Fibroblast of skin of scalp (primary cell): ENCODE measurements at places on chromosomes 2 and 18.
A peak's percentile ranks its signal among the peaks of the same experiment; 100 is the strongest.

- DNase-seq: no peak
These were observed 674.3 kb upstream of the REG3G start for GRCh38 chr2:78351208-78351607.

GRCh38 chr18:43060020-43060419, 55.5 kb downstream of the RIT2 start:
- DNase-seq: no peak

GRCh38 chr2:44169155-44169898, 652 bp downstream of the PPM1B start:
- DNase-seq: peak; percentile 21

- DNase-seq: no peak
These were observed 29.3 kb downstream of the EML4 start for GRCh38 chr2:42198466-42198865.

DNA sequence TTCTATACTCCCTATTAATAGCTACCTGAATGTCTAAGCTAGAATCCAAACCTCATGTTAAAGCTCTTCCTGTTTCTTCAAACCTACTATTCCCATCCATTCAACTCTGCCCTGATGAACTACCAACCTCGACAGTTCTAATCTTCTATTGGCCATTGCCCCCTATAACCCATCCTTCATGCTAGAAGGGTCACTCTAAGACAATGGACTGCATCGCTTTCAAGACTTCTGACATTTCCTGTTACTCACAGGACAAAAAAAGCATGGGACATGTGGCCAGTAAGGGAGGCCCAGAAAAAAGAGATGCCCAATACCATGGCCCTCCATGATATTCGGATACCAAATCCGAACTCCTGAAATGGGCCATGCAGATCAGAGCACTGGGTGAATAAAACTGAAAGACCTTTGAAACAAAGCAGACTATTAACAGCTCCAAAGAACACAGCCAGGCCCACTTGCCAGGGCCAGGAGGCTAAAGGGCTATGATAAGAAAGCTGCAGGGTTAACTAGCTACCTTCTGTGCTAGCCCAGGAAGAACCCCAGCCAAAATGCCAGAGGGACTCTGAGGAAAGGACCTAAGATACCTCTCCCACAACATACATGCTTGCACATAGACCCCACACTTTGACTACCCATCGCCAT, 4.5 kb downstream of the B4GALT6 start:
- DNase-seq: no peak

GRCh38 chr18:1619507-1619906, 714.8 kb downstream of the ADCYAP1 start:
- no peak for DNase-seq

DNA sequence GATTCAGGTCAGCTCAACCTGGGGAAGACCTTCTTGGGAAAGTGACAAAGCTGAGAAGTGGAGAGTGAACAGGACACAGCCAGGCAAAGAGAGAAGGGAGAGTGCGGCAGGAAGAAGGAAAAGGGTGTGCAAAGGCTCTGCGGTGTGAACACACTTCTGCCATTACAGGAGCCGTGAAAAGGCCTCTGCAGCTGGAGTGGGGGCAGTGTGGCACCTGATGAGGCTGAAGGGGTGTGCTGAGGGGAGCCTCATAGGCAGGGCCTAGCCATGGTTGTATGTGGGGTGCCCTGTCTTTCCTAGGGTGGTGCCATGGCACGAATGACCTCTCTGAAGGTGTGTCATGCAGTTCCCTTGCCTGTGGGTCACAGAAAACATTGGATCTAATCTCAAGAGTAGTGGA, 347.6 kb downstream of the CYRIA start:
- DNase-seq: no peak

- DNase-seq: no peak
These were observed 234.8 kb downstream of the DOK6 start for GRCh38 chr18:69635482-69635881.

DNA sequence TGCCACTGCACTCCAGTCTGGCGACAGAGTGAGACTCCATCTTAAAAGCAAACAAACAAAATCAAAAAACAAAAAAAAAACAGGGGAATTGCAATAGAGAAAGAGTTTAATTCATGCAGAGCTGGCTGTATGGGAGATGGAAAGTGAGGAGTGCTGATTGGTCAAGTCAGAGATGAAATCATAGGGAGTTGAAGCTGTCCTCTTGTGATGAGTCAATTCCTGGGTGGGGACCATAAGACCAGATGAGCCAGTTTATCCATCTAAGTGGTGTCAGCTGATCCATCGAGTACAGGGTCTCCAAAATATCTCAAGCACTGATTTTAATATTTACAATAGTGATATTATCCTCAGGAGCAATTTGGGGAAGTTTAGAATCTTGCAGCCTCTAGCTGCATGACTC, 45.3 kb downstream of the FRZB start:
- DNase-seq: no peak

GRCh38 chr18:267688-268552, at the start of gene THOC1:
Gene THOC1, minus strand, starts transcription at chr18:268047. Its CDS starts 28 bp downstream, at chr18:268019.
- DNase-seq: peak; percentile 93

DNA sequence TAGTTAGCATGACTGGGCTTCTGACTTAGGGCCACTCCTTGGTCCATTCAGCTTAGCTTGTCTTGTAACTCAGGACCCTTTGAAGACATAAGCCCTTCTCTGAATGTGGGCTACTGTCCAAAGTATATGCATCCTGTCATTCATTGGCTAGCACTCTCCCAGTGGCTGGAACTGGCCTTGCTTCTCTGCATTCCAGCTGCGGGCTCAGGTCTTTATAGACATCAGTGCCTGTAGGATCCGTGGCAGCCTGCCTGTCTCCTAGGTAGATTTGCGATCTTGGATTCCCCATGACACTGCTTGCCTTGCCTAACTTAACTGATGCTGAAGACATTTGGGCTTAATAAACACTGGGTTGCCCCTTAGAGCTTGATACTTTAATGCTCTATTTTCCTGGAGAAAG, 170.1 kb downstream of the DCC start:
- no peak for DNase-seq

GRCh38 chr2:136232456-136233172, 114.7 kb upstream of the CXCR4 start:
- no peak for DNase-seq

DNA sequence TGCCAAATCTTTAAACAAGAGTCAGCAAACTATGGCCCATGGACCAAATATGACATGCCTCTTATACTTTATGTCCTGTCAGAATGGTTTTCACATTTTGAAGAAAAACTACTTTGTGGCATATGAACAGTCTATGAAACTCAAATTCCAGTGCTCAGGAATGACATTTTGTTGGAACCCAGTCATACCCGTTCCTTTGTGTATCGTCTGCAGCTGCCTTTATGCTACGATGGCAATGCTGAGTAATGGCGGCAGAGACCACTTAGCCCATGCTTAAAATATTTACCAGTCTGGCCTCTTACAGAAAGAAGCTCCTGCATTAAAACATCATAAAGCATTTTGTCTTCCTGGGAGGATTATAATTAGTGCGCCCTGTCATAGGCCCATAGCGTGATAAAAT, 140.5 kb upstream of the FHL2 start:
- DNase-seq: no peak

DNA sequence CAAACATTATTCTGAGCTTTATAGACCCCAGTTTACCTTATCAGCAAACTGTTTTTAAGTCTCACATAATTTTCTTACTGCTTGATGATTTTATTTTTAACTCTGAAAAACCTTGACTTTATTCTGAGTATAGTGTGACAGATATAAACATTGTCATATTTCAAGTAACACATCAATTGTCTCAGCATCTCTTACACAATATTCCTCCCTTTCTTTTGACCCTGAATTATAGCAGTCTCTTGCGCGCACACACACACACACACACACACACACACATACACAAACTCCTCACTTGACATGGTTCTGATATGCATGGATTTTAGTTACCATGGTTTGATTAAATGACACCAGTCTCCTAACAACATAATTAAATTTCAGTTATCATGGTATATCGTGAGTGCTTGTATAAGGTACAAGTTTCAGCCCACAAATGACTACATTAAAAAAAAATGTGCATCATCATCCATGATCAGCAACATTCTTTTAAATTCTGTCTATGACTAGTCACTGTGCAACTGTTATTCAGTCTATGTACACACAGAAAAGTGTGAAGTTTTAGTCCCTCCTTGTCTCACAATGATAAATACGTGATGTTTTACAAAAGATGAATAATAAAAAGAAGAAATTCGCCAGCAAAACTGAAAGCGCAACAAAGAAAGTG, 39.5 kb upstream of the TACR1 start:
- peak; percentile 87 for DNase-seq

GRCh38 chr2:190831941-190832340, 48.7 kb upstream of the GLS start:
- no peak for DNase-seq

- DNase-seq: no peak
These were observed 66.5 kb upstream of the SLC1A4 start for GRCh38 chr2:64922482-64923384.

DNA sequence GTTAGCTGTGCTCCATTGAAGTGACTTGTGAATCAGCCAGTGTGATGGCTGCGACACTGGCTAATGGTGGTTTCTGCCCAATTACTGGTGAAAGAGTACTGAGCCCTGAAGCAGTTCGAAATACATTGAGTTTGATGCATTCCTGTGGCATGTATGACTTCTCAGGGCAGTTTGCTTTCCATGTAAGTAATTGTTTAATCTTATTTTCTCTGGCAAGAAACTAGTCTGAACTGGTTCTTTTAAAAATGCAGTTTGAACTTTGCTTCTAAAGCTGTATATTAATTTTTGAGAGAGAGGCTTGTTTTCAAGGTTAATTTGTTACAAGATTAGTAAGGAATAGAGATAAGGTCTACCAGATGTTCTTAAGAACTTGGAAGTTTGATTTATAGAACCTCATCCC, 46.7 kb downstream of the GLS start:
- DNase-seq: peak; percentile 68

- no peak for DNase-seq
These were observed 147.9 kb upstream of the ACAA2 start for GRCh38 chr18:49961271-49961670.

GRCh38 chr2:145106293-145106692, 586.4 kb upstream of the ZEB2 start:
- no peak for DNase-seq

GRCh38 chr2:55134316-55134706, 84.1 kb upstream of the RTN4 start:
- DNase-seq: no peak

GRCh38 chr2:9149726-9150567, 56.7 kb upstream of the ASAP2 start:
- no peak for DNase-seq

DNA sequence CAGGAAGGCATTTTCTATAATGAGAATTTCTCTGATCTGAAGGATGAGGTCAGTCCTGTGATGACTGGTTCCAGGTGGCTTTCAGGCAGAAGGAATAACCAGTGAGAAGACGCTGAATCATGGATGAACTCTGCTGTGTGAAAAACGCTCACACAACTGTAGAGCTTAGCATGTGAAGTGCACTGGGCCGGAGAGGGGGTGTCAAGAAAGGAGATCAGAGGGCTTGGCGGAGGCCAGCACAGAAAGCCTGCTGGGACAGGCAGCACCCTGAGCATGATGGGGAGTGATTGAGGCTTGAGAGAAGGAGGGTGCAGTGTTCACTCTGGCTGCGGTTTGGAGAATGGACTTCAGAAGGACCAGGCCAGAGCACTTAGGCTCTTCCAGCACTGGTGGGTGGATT, 236.5 kb downstream of the TPGS2 start:
- no peak for DNase-seq

DNA sequence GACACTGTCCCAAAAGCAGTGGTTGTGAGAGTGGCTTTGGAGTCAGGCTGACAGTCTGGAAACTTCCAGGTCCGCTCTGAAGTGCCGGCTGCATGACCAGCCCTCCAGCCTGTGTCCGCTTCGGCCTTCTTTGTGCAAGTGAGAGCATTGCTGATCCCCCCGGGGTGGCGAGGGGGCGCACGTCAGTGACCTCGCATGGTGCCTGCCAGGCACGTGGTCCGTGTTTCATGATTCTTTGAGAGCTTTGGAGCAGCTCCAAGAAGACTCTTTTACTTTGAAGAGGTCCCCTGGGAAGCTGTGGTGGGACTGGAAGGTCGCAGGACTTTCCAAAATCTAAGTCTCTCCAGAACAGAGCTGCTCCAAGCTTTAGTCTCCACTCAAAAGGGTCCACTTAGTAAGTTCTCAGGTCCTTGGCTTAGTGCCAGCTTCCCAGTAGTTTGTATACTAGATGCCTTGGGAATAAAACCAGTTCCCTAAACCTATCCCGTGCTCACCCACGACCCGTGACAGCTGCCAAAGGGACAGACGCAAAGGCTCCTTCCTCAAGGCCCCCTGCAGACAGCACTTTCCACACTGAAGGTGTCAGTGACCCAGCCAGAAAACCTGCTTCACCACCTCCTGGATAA, 68.8 kb downstream of the ADI1 start:
- no peak for DNase-seq

- peak; percentile 66 for DNase-seq
These were observed 59.4 kb upstream of the RAPH1 start for GRCh38 chr2:203594541-203594940.

DNA sequence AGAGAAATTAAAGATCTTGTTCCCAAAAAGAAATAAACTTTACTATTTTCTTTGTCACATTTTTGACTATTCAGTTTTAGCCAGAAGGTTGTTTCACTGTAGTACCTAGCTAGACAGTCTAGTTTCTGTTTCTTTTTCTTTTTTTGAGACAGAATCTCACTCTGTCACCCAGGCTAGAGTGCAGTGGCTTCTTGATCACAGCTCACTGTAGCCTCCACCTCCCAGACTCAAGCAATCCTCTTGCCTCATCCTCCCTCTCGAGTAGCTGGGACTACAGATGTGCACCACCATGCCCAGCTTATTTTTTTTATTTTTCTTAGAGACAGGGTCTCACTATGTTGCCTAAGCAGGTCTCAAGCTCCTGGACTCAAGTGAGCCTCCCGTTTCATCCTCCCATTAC, 2.2 kb downstream of the RBM45 start:
- DNase-seq: no peak

DNA sequence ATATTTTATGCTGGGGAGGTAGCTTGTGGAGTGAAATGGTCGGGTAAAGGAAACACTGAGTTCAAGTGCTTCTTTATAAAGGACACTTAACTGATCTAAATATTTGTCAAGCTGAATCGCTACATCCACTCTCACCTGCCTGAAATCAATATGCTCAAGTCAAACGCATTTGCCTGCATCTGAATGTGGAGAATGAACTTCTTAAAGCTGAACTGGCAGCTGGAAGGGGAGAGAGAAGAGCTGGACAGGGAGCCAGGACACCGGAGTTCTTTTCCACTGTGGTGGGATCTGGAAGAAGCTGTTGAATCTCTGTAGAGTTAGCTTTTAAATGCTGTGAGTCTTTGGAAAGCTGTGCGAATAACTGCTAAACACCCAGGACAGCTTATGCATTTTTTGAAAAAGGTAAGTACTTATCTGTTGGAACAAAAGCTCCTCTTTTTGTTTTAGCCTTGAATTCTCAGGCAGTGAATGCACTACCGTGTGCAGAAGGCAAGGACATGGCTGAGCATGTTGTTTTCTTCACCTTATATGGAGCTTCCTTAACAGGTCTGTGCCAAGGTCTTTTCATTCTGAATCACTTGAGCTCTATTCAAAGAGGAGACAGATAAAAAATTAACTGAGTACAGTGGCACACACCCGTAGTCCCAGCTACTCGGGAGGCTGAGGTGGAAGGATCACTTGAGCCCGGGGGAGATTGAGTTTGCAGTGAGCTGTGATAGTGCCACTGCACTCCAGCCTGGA, 74.2 kb upstream of the KLF7 start:
- peak; percentile 73 for DNase-seq

GRCh38 chr2:126315828-126316227, 340.1 kb upstream of the GYPC start:
- peak; percentile 22 for DNase-seq

- DNase-seq: peak; percentile 32
These were observed 96.3 kb downstream of the UBE2E3 start for GRCh38 chr2:181076658-181077057.

GRCh38 chr2:136236019-136236418, 118.1 kb upstream of the CXCR4 start:
- DNase-seq: peak; percentile 11
